ENCODE measurements at places on chromosomes 2 and 18. TPM values are rescaled to one million over a fixed set of nuclear protein-coding genes. Genes with fewer than 3 reads are reported as not detected.

The GREB1L gene
- 4.0 TPM for polyA plus RNA-seq

The SLC8A1 gene
- 73.0 TPM for polyA plus RNA-seq

The MDH1 gene
- polyA plus RNA-seq, result 431 TPM

The LYG2 gene
- 1.0 TPM for polyA plus RNA-seq

The DCC gene
- 8.7 TPM for polyA plus RNA-seq

The KCNJ13 gene
- 3.3 TPM for polyA plus RNA-seq

The IL1RL1 gene
- 0.48 TPM for polyA plus RNA-seq

The SCN7A gene
- polyA plus RNA-seq, result 18.5 TPM

The C18orf54 gene
- 15.8 TPM for polyA plus RNA-seq

All from left kidney (tissue), 8 donors.